CD4-positive, alpha-beta T cell (primary cell): ENCODE measurements at places on chromosomes 2 and 18.

GRCh38 chr18:71040161-71040560, 751.3 kb downstream of the SOCS6 start:
- no peak for DNase-seq

DNA sequence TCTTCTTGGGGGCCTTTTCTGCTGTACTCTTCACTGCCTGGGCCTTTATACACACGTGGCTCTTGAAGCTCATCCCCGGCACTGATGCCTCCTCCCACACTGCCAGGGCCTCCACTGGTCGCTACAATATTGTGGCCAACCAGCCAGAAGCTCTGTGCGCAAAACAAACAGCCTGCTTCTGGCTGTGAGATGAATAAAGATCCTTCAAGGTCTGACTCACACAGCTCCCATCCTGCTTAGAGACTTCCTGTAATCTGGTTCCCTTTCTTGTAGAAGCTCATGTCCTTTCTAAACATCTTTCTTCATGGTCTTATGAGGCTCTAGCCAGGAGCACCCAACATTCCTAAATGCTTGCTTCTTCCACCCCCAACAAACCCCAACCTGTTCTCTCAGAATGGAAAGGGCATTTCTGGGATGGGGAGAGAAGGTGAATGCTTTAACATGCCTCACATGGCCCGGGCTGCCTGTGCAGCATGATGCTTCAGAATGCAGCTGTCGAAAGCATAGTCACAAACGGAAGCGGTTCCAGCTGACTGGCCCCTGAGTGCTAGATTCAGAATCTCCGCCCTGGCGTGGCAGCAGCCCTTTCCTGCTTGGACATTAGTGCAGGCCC, 24.6 kb downstream of the NRP2 start:
- peak; percentile 29 for DNase-seq

DNA sequence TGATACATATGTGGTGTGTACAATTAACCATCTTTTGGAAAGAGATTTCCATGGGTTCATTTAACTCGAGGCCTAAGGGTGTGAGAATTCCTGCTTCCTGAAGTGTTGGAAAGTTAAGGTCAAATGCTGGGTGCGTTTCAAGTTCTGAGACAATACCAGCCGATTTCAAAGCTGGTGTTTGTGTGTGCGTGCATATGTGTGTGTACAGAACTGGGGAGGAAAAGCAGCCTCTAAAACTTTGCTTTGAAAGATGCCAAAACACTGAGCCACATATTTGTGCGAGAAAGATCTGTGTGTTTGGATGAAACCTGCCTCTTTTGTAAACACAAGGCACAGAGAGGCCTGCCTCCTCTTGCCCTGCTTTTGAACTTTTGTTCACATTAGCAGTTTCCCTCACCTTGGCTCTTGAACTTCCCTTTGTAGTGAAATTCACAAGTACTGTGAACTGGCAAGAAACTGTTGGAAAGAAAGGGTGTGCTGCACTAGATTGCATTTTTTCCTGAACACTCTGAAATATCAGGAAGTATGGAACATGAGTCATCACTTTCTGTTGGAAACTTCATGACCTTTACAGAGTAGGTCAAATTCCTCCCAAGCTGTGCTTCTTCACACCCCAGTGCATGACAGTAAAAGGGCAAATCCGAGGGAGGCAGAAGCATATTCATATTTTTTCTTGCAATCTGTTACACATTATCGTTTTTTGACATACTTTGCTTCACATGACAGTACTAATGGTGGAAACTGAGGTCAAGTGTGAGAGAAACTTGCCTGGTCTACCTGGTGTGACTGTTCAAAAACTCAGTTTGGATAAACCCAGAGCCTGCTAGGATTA, 20.0 kb upstream of the CAVIN2 start:
- DNase-seq, result no peak

GRCh38 chr2:63422556-63422955, 165.7 kb downstream of the WDPCP start:
- DNase-seq, result no peak

DNA sequence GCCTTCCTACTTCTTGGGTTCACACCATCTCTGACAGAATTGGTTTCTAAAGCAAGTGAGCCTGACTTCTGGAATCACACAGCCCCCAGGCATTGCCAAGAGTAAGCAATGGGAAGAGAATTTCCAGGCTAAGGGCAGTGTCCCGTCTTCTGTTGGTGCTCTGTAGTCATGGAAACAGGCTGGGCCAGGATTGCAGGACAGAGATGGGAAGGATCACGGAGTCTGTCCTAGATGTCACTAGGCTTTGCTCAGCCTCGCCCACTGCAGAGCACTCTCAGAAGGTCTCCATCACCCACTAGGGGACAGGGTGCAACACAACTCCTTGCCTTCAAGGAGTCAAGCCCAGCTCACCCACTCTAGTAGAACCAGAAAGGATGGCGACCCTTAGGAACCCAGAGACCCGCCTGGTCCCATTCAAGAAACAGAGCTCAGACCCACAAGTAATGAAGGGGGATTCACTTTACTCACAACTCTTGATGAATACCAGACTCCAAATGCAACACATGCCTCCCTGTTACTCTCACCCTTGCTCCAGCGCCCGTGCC, 48.6 kb upstream of the TEX51 start:
- DNase-seq, result no peak
